ENCODE measurements at places on chromosomes 7 and 10.

DNA sequence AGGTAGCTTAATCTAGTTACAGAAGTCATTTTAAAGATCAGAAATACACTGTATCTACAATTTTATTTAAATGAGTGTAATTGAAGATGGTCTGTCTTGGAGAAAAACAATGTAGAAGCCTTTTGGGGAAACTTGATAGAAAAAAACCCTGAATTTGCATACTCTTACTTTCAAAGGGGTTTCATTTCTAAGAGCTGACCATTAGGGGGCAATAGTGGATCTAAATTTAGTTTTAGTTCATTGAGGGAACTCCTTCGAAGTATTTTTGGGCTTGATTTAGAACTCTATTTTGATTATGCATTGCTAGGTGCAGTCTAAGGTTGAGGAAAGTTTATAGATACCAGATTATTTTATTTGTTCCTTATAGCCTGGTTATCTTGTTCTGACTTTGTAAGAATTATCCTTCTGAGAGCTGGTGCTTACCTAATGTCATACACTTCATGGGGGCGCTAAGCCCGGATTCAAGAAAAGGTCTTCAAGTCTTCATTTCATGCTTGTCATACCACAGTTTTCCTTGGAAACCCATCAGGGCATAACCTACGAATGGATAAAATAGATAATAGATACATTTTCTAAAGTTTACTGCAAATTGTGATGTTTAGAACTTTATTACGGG, 69.1 kb upstream of the MXI1 start:
- DNase-seq = peak; percentile 67

DNA sequence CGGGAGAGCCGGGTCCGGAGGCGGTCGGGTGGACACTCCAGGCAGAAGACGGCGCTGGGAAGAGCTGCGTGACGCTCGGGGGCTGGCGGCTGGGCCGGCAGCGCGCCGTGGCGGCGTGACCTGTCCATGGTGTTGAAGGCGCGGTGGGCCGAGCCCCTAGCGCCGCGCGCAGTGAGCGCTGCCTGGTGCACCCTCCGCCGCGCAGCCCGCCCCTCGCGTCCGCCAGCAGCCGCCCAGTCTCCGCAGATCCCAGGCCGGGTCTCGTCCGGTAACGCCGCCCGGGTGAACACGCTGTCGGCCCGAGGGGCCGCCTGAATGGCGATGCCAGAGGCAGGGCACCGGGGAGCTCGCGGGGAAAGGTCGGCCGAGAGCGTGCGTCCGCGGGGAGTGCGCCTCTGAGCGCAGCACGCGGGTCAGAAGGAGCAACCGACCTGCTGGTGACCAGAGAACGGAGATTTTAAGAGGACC, 657 bp upstream of the TMEM178B start:
- DNase-seq = peak; percentile 34

DNA sequence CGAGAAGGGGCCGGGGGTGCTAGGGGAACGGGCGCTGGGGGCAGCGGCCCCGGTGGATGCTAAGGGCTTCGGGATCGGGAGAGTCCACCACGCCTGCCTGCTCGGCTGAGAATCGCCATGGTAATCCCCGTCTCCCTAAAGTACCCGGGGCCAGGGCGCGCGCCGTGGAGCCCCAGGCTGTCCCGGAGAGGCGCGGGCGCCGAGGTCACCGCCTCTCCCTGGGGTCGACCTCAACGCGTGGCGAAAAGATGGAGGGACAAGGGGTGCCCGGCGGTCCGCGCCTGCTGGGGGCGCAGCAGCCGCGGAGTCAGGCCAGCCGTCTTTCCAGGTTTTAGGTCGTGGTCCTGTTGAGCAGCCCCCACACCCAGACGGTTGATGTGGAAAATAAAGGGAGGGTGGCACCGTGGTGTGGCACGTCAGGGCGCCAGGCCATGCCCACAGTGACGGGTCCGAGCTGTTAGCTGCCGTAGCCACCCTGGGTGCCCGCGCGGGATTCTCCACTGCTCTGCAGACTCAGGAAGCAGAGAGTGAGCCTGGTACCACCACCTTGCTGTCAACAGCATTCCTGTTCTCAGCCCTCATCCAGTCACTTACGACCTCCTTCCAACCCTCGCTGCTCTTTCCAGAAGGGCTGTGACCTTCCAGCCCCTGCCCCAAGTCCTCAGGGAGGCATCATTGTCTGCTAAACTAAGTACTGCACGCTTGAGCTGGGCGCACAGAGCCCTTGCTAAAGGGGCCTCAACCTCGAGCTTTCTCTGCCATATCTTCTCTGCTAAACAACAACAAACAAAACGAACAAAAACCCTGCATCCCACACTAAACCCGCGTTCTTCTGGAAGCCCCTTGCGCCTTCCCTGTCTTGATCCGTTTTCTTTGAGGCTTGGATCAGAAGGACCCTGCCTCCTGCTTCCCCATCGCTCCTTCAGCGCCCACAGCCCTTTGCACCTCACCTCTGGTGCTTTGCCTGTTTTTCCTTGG, 666 bp downstream of the SMKR1 start:
- no peak for DNase-seq

DNA sequence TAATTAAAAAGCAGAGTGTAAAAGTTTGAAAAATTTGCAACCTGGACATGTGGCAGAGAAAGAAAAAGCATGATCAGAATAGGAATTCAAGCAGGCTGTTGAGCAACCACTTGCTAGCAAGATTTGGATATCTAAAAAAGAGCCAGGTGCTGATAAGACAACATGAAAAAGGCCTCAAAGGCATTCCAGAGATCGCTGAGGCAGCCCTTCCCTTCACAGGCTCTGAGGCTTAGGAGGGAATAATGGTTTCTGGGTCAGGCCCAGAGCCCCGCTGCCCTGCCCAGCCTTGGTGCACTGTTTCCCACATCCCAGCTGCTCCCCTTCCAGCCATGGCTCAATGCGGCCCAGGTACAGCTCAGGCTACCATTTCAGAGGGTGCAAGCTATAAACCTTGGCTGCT, 64.1 kb upstream of the EEPD1 start:
- no peak for DNase-seq

- peak; percentile 94 for DNase-seq
These were observed 189.5 kb downstream of the CXCL12 start for GRCh38 chr10:44195112-44196007.

- DNase-seq = no peak
These were observed 25.3 kb upstream of the PPP2R2D start for GRCh38 chr10:131875501-131875900.

GRCh38 chr10:89645742-89646172, 715 bp upstream of the PANK1 start:
- no peak for DNase-seq

DNA sequence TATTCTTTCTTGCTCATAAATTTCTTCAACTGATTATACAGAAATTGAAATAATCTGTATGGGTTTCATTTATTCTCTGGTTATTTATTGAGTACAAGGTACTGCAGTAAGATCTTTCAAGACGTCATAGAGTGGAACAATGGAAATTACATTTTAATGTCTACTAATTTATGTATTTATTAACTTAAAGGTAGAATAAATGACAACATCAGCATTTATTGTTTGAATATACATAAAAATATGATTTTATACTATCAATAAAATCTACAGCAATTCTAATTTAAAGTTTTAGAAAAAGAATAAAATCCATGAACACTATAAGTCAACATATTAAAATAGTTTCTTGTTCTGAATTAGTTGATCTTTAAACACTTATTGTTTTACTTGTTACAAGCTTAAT, 158.5 kb downstream of the AGMO start:
- no peak for DNase-seq

DNA sequence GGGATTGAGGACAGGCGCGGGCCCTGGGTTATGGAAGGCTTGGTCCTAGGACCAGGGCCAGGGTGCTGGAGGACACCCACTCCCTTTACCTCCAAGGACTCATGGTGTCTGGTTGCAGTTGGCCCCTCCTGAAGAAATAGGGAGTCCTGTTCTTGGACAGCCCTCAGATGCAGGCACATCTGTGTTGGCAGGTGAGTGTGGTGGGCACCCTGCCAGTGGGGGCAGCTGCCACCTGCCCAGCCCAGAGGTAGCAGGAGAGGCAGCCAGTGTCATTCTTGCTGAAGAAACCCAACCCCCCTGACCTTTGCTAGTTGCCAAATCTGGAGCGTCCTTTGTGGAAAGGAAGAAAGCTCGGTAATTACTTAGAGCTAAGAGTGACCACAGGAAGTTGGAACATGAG, 8.3 kb downstream of the GALNT17 start:
- DNase-seq = no peak

DNA sequence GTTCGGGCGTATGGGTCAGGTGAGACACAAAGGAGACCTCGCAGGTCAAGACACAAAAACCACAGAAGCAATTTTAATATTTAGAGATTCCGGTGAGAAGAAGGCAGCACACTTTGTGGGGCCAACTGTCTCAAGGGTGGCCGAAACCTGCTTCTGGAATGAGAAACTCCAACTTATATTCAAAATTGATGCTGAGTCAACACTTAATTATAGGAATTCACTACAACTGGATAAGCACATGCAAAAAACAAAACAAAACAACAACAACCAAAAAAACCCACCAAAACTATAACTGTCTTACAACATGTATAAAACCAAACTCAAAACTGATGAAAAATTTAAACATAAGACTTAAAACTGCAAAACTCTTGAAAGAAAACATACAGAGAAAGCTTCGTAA, 593.3 kb downstream of the POM121L12 start:
- no peak for DNase-seq
